Effector memory CD4-positive, alpha-beta T cell (primary cell): ENCODE measurements at places on chromosomes 6 and 20.

- no peaks in the 10 kb centered on the region for H3K36me3 ChIP-seq
- no peak for DNase-seq
- no peak overlapping the region for H3K4me3 ChIP-seq
- no peak overlapping the region for H3K27ac ChIP-seq
Measured at GRCh38 chr6:150697515-150697914, 97.8 kb downstream of the PLEKHG1 start.

DNA sequence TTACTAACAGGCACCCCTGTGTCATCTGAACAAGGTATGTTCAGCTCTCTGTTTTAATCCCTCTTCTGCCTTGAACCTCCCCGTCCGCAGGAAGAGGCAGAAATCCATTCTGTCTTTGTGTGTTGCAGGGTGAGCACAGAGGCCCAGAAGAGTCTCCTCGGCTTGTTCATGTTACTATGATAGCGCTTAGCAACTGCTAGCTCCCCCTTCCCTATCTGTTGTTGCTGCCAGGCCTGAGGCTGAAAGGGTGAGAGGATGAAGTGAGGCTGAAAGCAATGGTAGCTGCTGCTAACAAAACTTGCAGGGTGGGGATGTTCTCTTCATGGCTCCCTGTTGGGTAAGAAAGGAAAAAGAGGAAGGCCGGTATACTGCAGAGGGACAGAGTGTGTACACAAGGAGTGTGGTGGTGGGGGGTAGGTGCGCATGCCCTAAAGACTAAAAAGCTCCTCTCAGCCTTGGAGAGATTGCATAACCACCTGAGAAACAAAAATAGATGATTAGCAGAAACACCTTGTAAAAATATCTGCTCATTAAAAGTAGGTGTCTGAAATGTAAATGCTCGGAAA is 55.2 kb upstream of the CITED2 start:
- no peak overlapping the region for H3K27ac ChIP-seq
- no peak overlapping the region for H3K4me3 ChIP-seq
- no peak for DNase-seq
- no peaks in the 10 kb centered on the region for H3K4me1 ChIP-seq

GRCh38 chr6:114534813-114535212 is 192.0 kb upstream of the HS3ST5 start:
- H3K36me3 ChIP-seq, result no peaks in the 10 kb centered on the region
- H3K27ac ChIP-seq, result no peak overlapping the region
- no peak for DNase-seq
- H3K4me1 ChIP-seq, result no peaks in the 10 kb centered on the region
- H3K27me3 ChIP-seq, result no peaks in the 10 kb centered on the region

DNA sequence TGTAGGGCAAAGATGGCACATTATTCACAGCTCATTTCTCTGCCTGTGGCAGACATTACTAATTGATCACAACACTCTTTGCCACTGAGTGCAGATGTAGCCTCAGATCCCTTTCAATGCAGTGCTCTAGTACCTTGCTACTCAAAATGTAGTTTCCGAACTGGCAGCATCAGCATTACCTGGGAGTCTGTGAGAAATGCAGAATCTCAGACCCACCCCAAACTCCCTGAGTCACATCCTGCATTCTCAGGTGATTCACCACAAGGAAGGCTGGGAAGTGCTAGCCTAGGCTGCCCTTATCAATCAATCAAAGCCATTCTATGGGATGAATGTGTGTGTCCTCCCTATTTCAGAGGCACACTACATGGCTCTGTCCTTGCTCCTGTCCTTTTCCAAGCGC is 58.5 kb downstream of the PCNA start:
- no peaks in the 10 kb centered on the region for H3K27me3 ChIP-seq
- no peak overlapping the region for H3K4me3 ChIP-seq
- no peak overlapping the region for H3K27ac ChIP-seq
- DNase-seq, result no peak
- H3K36me3 ChIP-seq, result no peaks in the 10 kb centered on the region

GRCh38 chr6:43454696-43455530 is 435 bp downstream of the DLK2 start:
- peak overlapping the region; percentile 78 for H3K4me3 ChIP-seq
- no peak overlapping the region for H3K27ac ChIP-seq
- peaks cover 11% of the 10 kb centered on the region for H3K36me3 ChIP-seq
- peaks cover 12% of the 10 kb centered on the region for H3K4me1 ChIP-seq
- H3K27me3 ChIP-seq, result no peaks in the 10 kb centered on the region
- peak; percentile 7 for DNase-seq

- no peak for DNase-seq
- no peaks in the 10 kb centered on the region for H3K4me1 ChIP-seq
- no peaks in the 10 kb centered on the region for H3K27me3 ChIP-seq
- no peak overlapping the region for H3K4me3 ChIP-seq
- H3K36me3 ChIP-seq, result no peaks in the 10 kb centered on the region
Measured at GRCh38 chr6:11007715-11008608, 36.1 kb downstream of the ELOVL2 start.

- DNase-seq, result no peak
- no peaks in the 10 kb centered on the region for H3K4me1 ChIP-seq
- H3K27me3 ChIP-seq, result no peaks in the 10 kb centered on the region
- H3K27ac ChIP-seq, result no peak overlapping the region
- H3K4me3 ChIP-seq, result no peak overlapping the region
- H3K36me3 ChIP-seq, result no peaks in the 10 kb centered on the region
Measured at GRCh38 chr6:24004062-24004461, 122.0 kb upstream of the NRSN1 start.

DNA sequence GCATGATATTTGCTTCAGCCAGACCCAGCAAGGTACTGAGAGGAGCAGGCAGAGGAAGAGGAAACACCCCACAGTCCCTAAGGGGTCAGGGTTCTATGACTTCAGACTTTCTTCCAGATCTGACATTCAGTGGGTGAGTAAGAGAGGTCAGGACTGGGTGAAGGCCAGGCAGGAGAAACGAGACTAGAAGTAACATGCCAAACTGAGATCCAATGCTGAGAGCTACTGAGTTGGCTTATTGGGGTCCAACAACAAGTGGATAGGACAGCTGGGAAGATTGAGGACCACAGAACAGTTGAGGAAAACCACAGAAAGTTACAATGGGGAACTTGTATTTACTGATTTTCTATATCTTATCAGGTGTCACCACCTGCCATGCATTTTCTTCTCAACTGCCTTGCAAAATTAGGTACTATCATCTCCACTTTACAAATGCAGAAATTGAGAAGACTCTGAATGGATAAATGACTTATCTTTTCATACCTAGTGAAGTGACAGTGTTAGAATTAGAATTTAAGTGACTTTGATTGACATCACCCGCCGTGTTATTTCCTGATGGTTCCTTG is 43.8 kb upstream of the HIVEP1 start:
- no peak overlapping the region for H3K27ac ChIP-seq
- H3K4me1 ChIP-seq, result no peaks in the 10 kb centered on the region
- DNase-seq, result no peak

DNA sequence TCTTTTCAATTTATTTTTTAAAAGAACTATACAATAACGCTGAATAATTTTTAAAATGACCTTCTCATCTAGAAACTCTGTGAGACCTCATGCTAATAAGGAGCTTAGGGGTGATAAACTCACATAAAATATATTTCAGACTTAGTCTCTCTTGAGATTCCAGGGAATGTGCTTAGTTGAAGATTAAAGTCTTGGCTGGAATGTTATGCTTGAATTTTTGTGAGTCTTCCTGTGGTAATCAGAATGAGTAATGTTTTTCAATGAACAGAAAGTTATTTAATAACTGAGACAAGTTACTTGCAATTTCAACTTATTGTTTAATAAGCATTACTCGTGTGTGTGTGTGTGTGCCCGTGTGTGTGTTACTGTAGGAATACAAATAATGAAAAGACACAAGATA is 379.9 kb upstream of the EPHA7 start:
- DNase-seq, result no peak
- no peak overlapping the region for H3K27ac ChIP-seq
- H3K4me3 ChIP-seq, result no peak overlapping the region
- H3K4me1 ChIP-seq, result no peaks in the 10 kb centered on the region
- H3K27me3 ChIP-seq, result no peaks in the 10 kb centered on the region

DNA sequence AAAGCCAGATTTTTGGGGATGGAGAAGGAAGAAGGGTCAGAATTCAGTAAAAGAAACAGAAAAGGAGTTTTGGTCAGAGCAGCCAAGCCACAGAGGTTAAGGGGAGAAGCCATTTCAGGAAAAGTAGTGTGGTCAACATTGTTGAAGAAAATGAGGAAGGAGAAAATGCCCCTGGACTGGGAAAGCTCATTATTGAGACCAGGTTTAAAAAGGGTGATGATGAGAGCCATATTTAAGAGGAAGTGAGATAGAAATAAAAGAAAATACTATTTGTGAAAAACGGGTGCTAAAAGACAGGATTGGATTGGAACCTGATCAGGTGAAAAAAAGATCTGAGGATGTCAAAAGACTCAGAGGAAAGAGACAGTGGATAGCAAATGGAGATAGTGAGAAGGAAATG is 75.8 kb downstream of the CEP162 start:
- H3K27me3 ChIP-seq, result no peaks in the 10 kb centered on the region
- peaks cover 11% of the 10 kb centered on the region for H3K36me3 ChIP-seq
- H3K4me3 ChIP-seq, result no peak overlapping the region
- H3K27ac ChIP-seq, result no peak overlapping the region

- DNase-seq, result no peak
- no peaks in the 10 kb centered on the region for H3K36me3 ChIP-seq
- H3K27ac ChIP-seq, result no peak overlapping the region
- H3K4me1 ChIP-seq, result no peaks in the 10 kb centered on the region
Measured at GRCh38 chr6:147974376-147974775, 368.3 kb upstream of the SASH1 start.

- no peak for DNase-seq
- H3K27ac ChIP-seq, result no peak overlapping the region
- H3K36me3 ChIP-seq, result no peaks in the 10 kb centered on the region
- no peak overlapping the region for H3K4me3 ChIP-seq
Measured at GRCh38 chr6:73182021-73182607, 43.2 kb downstream of the KHDC1L start.

DNA sequence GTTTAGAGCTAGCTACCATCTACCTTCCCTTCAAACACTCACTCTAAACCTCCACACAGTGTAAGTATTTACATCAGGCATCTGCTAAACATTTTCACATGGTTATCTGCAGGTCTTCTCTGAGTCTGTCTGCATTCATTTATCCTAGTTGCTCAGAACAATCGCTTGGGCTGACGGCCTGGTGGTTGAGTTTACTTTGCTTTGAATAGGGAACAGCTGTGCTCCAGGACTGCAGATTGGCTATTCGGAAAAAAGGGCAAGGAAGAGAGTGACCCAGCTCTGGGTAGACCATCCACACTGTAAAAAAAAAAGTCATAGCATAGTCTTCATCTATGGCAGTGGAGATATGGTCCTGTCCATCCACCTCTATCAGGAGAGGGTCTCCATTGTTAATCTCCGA is 115.3 kb upstream of the ESR1 start:
- H3K36me3 ChIP-seq, result no peaks in the 10 kb centered on the region
- no peaks in the 10 kb centered on the region for H3K4me1 ChIP-seq
- no peak overlapping the region for H3K27ac ChIP-seq
- no peaks in the 10 kb centered on the region for H3K27me3 ChIP-seq

DNA sequence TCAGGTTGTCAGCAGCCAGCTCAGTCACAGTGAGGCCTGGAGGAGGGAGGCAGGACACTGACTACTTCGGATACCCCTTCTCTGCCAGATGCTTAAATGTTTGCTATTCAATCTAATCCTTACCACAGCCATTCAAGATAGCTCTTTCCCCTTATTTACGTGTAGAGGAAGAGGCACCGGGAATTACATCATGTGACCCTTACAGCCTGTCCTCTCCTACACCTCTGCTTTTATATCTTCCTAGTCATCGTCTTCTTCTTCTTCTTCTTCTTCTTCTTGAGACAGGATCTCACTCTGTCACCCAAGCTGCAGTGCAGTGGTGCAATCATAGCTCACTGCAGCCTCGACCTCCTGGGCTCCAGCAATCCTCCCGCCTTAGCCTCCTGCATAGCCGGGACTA is 148.1 kb upstream of the NEDD9 start:
- no peaks in the 10 kb centered on the region for H3K27me3 ChIP-seq
- no peak overlapping the region for H3K27ac ChIP-seq
- H3K4me3 ChIP-seq, result no peak overlapping the region
- no peak for DNase-seq
- peaks cover 27% of the 10 kb centered on the region for H3K4me1 ChIP-seq
- H3K36me3 ChIP-seq, result no peaks in the 10 kb centered on the region

- H3K27ac ChIP-seq, result no peak overlapping the region
- no peaks in the 10 kb centered on the region for H3K4me1 ChIP-seq
- no peak overlapping the region for H3K4me3 ChIP-seq
- DNase-seq, result no peak
- H3K27me3 ChIP-seq, result no peaks in the 10 kb centered on the region
- H3K36me3 ChIP-seq, result no peaks in the 10 kb centered on the region
Measured at GRCh38 chr6:15658181-15658744, 4.6 kb downstream of the DTNBP1 start.

- no peak overlapping the region for H3K27ac ChIP-seq
- no peaks in the 10 kb centered on the region for H3K36me3 ChIP-seq
- no peak for DNase-seq
Measured at GRCh38 chr6:148565321-148565926, 181.4 kb upstream of the UST start.

DNA sequence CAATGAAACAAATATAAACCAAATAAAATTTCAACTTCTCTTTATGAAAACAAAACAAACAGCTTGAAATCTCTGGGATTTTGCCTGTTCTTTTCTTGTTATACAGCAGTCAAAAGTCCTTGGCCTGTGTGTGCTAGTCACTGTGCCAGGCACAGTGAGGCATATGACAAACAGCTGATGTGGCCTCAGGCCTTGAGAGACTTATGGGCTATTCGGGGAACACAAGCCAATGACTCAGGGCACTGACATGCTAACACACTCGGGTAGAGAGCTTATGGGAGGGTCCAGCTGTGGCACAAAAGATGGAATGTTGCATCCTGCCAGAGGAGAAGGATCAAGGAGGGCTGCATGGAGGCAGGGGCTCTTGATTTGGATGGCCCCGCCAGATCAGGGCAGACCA is 95.4 kb upstream of the NKX2-2 start:
- H3K27ac ChIP-seq, result no peak overlapping the region
- no peaks in the 10 kb centered on the region for H3K27me3 ChIP-seq
- H3K4me3 ChIP-seq, result no peak overlapping the region
- no peaks in the 10 kb centered on the region for H3K36me3 ChIP-seq
- no peaks in the 10 kb centered on the region for H3K4me1 ChIP-seq
- no peak for DNase-seq

DNA sequence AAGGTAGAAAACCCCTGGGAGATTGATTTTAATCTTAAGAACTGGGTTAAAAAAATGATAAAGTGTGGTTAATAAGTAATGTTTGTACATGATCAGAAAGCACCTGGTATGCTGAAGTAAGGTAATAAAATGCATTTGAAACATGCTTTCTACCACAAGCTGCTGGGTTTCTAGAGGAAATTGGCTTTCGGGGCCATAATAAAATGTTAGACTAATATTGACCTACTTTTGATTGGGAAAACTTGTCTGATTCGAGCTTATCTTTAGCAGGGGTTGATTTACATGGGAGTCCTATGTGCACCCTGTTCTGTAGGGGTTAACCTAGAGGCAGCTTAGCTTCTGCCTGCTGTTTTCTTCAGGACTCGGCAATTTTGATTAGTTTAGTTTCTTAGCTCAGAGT is 50.5 kb downstream of the CRYBG1 start:
- H3K36me3 ChIP-seq, result no peaks in the 10 kb centered on the region
- H3K4me1 ChIP-seq, result no peaks in the 10 kb centered on the region
- H3K27me3 ChIP-seq, result no peaks in the 10 kb centered on the region
- DNase-seq, result no peak
- no peak overlapping the region for H3K4me3 ChIP-seq

GRCh38 chr6:114108119-114109002 is 137.4 kb upstream of the HDAC2 start:
- H3K4me1 ChIP-seq, result no peaks in the 10 kb centered on the region
- H3K4me3 ChIP-seq, result no peak overlapping the region
- H3K27ac ChIP-seq, result no peak overlapping the region

GRCh38 chr6:139778688-139779087 is 404.2 kb upstream of the CITED2 start:
- no peaks in the 10 kb centered on the region for H3K27me3 ChIP-seq
- H3K36me3 ChIP-seq, result no peaks in the 10 kb centered on the region
- no peaks in the 10 kb centered on the region for H3K4me1 ChIP-seq
